ENCODE measurements at places on chromosomes 1 and 21.

DNA sequence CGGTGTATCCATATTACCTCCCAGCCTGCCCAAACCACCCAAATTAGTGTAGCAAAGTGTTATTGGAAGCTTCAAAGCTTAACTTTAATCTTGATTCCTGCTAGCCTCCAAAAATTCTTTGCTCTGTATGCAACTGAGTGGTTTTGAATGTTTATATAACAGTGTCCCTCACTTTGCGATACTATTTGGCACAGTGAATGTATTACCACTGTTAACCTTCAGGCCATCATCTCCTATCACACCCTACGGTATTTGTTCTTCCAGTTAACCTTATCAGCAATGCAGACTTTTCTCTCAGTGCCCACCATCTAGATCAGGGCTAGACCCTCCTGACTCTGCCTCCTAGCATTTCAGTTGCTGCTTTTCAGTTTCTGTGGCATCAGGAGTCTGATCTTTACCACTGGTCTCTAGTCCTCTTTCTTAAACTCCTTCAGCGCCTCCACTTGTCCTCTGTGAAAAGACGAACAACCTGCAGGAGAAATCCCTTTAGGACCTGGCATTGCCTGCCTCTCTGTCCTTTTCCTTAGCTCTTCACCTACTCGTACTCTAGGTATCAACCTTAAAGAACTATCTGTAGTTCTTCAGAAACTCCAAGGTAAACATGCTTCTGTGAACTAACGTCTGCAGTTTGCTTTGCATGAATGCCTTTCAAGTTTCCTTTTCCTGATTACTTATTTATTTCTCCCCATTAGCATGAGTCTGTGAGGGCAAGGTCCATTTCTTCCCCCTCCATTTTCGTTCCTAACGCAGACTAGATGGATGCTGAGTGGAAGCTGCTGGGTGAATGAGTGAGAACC, 71.7 kb downstream of the SNX7 start:
- peak; percentile 68 for DNase-seq
- no peak overlapping the region for H3K4me3 ChIP-seq

- no peak overlapping the region for H3K27ac ChIP-seq
- no peak overlapping the region for H3K4me3 ChIP-seq
- peaks cover 4% of the 10 kb centered on the region for H3K4me1 ChIP-seq
- no peak for DNase-seq
- H3K27me3 ChIP-seq = no peaks in the 10 kb centered on the region
Measured at GRCh38 chr1:10267319-10267718, 56.9 kb downstream of the KIF1B start.

DNA sequence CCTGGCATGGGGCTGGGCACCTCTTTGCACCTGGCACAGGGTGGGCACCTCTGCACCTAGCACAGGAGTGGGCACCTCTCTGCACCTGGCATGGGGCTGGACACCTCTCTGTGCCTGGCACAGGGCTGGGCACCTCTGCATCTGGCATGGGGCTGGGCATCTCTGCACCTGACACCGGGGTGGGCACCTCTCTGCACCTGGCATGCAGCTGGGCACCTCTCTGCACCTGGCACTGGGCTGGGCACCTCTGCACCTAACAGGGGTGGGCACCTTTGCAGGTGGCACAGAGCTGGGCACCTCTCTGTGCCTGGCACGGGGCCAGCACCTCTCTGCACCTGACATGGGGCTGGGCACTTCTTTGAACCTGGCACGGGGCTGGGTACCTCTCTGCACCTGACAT, 29.4 kb upstream of the CCDC27 start:
- H3K27ac ChIP-seq = no peak overlapping the region
- H3K4me1 ChIP-seq = no peaks in the 10 kb centered on the region
- DNase-seq = no peak
- no peak overlapping the region for H3K4me3 ChIP-seq
- no peaks in the 10 kb centered on the region for H3K27me3 ChIP-seq
- no peaks in the 10 kb centered on the region for H3K36me3 ChIP-seq

GRCh38 chr21:25912402-25912746, 177.6 kb downstream of the GABPA start:
- no peak overlapping the region for H3K27ac ChIP-seq
- H3K36me3 ChIP-seq = no peaks in the 10 kb centered on the region
- no peak for DNase-seq

- no peaks in the 10 kb centered on the region for H3K36me3 ChIP-seq
- peak overlapping the region; percentile 59 for H3K27ac ChIP-seq
- H3K4me3 ChIP-seq = no peak overlapping the region
- no peaks in the 10 kb centered on the region for H3K27me3 ChIP-seq
- peaks cover 18% of the 10 kb centered on the region for H3K4me1 ChIP-seq
Measured at GRCh38 chr21:45161038-45161945, 86.9 kb downstream of the ADARB1 start.

DNA sequence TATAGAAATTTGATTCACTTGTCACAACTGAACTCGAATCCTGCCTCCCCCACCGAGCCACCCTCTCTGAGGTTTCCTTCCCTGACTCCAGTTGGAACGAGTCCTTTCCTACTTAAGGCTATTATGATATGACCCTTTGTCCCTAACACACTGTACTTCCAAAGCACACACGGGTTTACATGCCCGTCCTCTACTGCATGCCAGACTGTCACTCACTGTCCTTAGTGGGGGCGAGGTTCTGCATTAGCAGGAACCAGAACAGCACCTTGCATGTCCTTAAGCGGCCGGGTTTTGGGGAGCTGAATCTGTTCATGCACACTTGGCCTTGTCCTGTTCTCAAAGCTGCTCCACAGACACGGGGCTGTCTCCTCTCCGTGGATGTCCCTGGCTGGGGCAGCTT, 164.6 kb upstream of the KCNJ6 start:
- no peak for DNase-seq
- no peak overlapping the region for H3K27ac ChIP-seq

DNA sequence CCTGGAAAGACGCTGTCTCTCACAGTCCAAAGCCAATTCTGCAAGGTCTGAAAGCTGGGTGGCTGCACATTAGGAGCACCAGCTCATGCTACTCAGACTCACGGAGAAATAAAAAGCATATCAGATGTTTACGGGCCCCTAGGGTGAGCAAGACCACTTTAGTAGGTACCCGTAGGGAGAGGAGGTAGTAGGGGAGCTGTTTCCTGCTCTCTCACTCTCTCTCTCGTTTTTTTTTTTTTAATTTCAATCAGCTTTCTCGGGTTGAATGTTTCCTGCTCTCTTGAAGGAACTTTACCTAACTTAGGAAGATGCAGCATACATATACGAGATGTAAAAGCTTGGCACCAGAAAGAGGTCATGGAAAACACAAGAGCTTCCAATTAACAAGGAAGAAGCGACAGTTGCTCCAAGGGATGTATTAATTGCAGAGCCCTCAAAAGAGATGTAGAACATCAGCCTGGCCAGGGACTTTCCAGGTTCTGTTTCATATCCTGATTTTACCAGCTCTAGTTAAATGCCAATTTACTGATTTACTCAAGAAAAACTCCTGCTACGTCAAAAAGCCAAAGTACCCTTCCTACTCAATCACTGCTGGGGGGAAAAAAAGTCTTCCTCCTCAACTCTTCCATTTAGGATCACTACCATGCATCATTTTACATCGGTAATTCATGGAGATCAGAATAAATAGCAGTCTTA, 3.1 kb downstream of the LORICRIN start:
- no peaks in the 10 kb centered on the region for H3K36me3 ChIP-seq
- H3K27me3 ChIP-seq = no peaks in the 10 kb centered on the region
- no peaks in the 10 kb centered on the region for H3K4me1 ChIP-seq
- H3K4me3 ChIP-seq = no peak overlapping the region

DNA sequence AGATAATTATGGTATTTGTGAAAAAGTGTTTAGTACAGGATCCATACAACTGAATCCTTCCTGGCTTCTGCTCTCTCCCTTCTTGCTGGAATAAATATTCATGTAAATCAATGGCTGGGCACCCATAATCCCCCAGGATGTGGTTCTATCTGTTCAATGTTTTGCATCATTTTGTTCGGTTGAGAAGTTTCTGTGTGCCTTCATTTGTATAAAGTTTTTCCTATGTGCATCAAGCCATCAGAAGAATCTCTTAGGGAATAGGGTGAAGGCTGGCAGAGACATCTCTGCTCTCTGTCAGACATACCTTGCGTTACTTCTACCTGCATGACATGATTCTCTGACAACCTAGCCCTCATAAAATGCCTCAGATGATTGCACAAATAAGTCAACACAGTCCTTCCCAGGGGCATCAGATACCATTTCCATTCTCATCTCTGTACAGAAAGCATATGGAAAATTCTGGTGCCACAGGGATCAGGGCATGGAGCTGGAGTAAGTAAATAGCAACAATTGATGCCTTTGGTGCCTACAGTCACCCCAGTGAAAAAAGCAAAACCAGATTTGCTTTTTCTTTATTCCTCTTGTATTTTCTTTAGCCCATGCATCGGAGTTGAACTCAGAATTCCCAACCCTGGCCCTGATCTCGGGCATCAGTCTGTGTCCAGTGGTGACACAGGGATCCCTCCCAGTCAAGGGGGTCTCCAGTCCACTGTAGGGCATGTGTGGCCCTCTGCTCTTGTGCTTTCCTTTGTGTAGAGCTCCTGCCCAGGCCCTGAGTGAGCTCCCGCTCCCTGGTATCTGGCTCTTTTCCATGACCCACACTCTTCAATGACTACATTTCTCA, 39.7 kb upstream of the ATP1A1 start:
- no peak overlapping the region for H3K4me3 ChIP-seq
- peak overlapping the region; percentile 69 for H3K27ac ChIP-seq
- H3K4me1 ChIP-seq = peaks cover 33% of the 10 kb centered on the region
- DNase-seq = no peak
- no peaks in the 10 kb centered on the region for H3K27me3 ChIP-seq

- DNase-seq = no peak
- H3K27me3 ChIP-seq = no peaks in the 10 kb centered on the region
- H3K27ac ChIP-seq = no peak overlapping the region
- H3K4me3 ChIP-seq = no peak overlapping the region
- H3K36me3 ChIP-seq = no peaks in the 10 kb centered on the region
Measured at GRCh38 chr1:1879942-1880341, 10.9 kb downstream of the GNB1 start.

DNA sequence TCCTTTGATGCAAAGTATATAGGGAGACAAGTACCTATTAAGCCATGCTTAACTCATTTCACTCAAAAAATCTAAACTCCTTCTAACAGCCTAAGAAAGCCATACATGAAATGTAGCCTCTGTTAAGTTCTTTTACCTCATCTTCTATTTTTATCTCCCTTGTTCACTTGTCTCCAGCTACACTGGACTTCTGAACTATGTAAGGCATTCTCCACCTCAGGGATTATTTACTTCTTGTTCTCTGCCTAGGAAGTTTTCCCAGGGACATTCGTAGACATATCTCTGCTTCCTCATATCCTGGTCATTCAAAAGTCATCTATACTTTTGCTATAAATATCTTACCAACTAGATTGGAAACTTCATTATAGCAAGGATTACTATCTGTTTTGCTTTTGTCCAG, 96.9 kb downstream of the COP1 start:
- no peak overlapping the region for H3K4me3 ChIP-seq
- H3K27me3 ChIP-seq = no peaks in the 10 kb centered on the region
- peak overlapping the region; percentile 32 for H3K27ac ChIP-seq

DNA sequence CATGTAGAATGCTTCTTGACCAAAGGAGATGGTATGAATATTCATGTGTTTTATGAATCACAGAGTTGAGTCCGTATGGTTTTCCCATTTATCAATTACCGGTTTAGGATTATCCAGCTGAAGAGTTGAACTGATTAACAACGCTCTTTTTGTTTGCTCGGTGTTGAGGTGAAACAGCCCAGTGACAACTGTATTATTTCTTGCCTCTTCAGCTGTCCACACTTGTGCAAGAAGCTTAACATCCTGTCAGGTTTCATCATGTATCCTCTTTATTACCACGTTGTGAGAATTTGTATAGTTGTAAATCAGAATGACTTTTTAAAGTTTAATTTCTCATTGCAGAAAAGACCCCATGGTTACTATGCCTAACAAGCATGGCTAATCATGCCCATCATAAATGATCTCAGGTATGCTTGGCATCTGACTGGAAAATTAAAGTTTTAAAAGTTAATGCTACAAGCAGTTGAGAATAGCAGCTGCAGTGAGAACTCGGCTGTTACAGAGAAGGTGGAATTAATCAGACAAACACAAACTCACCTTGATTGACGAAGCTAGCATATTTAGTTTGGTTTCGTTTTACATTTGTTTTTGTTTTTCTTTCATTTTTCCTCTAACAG, 563.2 kb upstream of the ADGRL2 start:
- peak overlapping the region; percentile 8 for H3K27ac ChIP-seq
- H3K4me1 ChIP-seq = peaks cover 21% of the 10 kb centered on the region
- peak overlapping the region; percentile 18 for H3K4me3 ChIP-seq
- H3K27me3 ChIP-seq = peaks cover 4% of the 10 kb centered on the region

DNA sequence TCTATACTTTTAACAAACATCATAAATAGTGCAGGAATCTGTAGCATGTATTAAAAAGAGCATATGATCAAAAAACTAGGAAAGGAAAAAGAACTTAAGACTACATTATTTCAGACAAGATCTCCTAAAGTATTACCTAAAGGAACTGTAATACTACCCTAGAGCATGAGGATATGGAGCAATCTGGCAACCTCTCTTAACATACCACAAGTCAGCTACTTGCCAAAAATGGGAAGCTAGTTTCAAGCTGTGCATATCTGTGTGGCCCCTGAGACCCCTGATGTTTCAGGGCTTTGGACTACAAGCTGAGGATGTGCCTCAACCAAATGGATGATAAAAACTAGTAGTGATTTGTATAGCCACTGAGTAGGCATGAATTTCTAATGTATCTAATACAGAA, 525.6 kb downstream of the PTBP2 start:
- H3K4me1 ChIP-seq = no peaks in the 10 kb centered on the region
- no peak overlapping the region for H3K27ac ChIP-seq
- no peaks in the 10 kb centered on the region for H3K27me3 ChIP-seq
- H3K36me3 ChIP-seq = no peaks in the 10 kb centered on the region

DNA sequence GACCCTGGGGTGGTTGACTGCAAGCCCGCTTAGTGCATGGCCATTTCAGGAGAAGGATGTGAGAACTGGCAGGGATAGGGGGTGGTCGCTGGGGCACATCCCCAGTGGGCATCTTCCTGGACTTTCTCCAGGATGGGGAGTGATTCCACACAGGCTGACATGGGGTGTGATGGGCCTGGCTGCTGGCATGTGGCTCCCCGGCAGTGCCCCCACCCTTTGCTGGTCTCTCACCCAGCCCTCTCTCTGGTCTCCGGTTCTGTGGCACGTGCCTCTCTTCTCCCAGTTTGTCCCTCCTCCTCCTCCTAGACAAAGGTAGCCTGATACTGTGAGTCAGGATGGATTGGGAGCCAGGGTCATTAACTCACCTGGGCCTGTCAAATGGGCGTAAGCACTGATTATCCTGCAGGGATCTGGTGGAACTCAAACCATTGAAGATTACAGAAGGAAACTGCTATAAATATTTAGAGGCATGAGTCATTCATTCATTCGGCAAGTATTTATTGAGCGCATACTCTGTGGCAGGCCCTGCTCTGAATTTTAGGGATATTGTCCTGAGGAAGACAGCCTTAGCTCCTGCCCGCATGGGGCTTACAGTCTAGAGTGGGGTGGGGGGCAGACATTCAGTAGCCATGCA, 23.6 kb upstream of the EPS8L3 start:
- DNase-seq = no peak
- no peak overlapping the region for H3K4me3 ChIP-seq
- H3K27ac ChIP-seq = no peak overlapping the region
